Muscle of leg (tissue), 16 donors: ENCODE measurements at places on chromosomes 16 and 17. TPM values are rescaled to one million over a fixed set of nuclear protein-coding genes. Genes with fewer than 3 reads are reported as not detected.

Gene VASN
- 24.9 TPM for total RNA-seq

DNA sequence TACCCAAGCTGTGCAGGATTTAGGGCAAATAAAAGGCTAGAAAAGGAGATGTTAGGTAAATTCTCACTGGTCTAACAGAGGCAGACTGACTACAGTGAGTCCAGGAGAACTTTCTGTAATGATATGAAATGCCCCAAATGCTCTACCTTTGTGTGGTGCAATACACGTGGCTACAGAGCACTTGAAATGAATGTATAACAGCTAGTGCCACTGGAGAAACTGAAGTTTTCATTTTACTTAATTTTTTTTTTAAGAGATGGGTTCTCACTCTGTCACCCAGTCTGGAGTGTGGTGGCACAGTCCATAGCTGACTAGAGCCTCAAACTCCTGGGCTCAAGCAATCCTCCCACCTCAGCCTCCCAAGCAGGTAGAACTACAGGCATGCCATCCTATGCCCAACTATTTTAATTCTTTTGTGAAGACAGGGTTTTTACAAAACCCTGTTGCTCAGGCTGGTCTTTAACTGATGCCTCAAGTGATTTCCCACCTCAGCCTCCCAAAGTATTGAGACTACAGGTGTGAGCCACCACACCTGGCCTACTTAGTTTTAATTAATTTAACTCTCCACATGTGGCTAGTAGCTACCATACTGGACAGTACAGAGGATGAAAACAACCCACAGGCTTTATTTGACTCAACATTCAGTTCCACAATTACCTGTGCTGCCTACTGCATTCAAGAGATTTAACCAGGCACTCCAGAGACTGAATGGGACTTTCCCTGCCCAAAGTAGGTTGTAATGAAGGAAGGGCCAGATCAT is 84.8 kb upstream of the PLEKHM1 start:
- DNase-seq = no peak

GRCh38 chr17:81575836-81576235 is 23.7 kb upstream of the FAAP100 start:
- DNase-seq = no peak

GRCh38 chr16:78195797-78196196 is 96.3 kb downstream of the WWOX start:
- DNase-seq = no peak

DNA sequence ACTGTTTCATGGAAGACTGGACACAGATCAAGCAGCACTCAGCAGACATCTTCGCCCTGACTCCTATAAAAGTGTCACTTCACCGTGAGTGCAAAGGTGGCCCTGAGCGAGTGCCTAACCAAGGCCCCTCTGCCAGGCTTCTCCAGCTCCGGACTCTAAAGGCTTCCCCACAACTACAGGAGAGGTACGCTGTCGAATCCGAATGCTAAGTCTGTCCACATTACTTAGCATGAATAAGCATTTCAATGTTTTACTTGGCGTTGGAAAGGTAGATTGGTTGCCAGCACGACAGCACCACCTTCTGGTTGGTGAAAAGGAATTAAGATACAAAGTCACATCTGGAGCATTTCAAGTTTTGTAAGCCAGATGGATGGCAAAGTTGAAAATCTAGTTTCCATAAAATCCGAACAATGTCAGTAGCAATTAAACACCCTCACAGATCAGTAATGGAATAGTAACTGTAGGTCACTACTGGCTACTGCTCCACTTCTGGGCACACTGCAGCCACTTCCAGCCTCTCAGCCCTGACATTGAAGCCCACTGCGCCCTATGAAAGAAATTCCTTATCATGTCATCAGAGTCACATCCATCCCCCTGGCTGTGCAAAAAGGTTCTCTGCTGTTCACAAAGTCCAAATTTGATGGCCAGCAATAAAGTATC is 100.9 kb downstream of the PARN start:
- DNase-seq = peak; percentile 94

- peak; percentile 34 for DNase-seq
Measured at GRCh38 chr17:21282231-21282630, 2.3 kb upstream of the MAP2K3 start.

Gene GPR179
- total RNA-seq = 0.22 TPM

GRCh38 chr16:66551348-66551759 is 1.0 kb upstream of the CKLF start:
- DNase-seq = peak; percentile 78

DNA sequence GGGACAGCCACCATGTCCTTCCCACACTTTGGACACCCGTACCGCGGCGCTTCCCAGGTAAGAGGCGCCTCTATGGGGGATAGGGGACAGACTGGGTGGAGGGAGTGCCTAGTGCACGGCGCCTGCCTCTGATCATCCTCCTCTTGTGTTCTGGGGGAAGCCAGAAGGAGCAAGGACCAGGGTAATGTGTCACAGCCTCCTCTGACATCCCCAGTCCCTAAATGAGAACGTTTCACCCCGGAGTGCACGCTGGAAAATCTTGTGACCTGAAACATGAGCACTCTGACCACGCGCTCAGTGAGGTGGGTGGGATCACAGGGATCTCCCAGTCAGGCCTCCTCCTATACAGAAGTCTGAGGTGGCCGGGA is 1.1 kb downstream of the IRX6 start:
- peak; percentile 15 for DNase-seq

GRCh38 chr17:31580706-31581490 is 189.4 kb downstream of the RAB11FIP4 start:
- DNase-seq = peak; percentile 57

GRCh38 chr16:87006021-87006420 is 311.2 kb downstream of the C16orf95 start:
- DNase-seq = no peak

DNA sequence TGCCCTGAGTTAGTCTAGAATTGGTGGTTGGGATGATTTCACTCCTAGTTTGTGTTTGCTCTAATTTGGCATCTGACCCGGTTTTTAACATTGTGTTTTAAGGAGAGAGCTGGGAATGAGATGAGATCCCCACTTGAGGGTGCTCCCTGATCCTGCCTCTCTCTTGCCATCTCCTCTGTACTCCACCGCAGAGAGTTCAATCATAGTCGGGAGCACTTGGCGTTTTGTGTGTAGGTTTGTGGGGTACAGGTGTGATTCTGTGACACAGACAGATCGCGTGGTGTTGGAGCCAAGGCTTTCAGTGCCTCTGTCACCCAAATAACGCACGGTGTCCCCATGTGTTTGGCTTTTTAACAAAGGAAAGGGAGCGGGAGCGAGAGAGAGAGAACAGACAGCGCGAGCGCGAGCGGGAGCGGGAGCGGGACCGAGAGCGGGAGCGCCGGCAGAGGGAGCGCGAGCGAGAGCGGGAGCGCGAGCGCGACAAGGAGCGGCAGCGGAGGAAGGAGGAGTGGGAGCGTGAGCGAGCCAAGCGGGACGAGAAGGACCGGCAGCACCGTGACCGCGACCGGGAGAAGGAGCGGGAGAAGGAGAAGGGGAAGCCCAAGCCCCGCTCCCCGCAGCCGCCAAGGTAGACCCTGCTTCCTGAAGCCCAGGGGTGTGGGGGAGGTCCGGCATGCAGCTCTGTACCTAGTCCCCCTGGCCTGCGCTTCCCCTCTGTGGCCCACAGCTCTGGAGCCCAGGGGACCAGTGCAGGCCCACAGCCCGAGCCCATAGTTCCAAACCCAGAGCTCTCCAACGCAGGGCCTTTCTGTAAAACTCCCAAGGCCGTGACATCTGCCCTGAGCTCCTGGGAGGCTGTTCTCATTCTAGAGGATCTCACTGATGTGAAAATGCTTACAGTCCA is 27.2 kb upstream of the IL17C start:
- no peak for DNase-seq

- no peak for DNase-seq
Measured at GRCh38 chr16:64738321-64738960, 383.4 kb downstream of the CDH11 start.

Gene SUPT4H1
- total RNA-seq = 64.8 TPM

GRCh38 chr16:263182-263774 is 12.5 kb downstream of the RGS11 start:
- DNase-seq = no peak

DNA sequence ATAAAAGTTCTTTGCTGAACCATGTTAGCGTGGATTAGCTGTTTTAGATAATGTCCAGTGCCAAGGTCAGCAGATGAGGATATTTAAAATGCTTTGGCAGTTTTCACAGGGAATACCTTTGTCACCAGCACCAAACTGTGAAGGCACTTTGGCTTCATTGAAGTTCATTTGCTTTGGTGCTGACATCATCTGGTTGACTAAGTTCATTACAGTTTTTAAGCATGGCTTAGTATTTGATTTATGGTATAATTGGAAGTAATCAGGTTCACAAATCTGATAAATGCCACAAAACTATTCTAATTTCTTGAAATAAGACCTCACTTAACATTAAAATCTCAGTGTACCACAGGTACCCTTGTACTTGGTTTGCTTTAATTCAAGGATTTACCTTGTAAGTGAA is 4.3 kb downstream of the GID4 start:
- DNase-seq = no peak

Gene PRDM7
- not detected for total RNA-seq

Gene NPIPA5
- 12.4 TPM for total RNA-seq

Gene NPIPA2
- 0.31 TPM for total RNA-seq

- no peak for DNase-seq
Measured at GRCh38 chr16:15996432-15997109, 47.2 kb downstream of the ABCC1 start.

- DNase-seq = no peak
Measured at GRCh38 chr16:24837969-24838368, 7.8 kb upstream of the SLC5A11 start.

Gene KIFC3
- 13.8 TPM for total RNA-seq

DNA sequence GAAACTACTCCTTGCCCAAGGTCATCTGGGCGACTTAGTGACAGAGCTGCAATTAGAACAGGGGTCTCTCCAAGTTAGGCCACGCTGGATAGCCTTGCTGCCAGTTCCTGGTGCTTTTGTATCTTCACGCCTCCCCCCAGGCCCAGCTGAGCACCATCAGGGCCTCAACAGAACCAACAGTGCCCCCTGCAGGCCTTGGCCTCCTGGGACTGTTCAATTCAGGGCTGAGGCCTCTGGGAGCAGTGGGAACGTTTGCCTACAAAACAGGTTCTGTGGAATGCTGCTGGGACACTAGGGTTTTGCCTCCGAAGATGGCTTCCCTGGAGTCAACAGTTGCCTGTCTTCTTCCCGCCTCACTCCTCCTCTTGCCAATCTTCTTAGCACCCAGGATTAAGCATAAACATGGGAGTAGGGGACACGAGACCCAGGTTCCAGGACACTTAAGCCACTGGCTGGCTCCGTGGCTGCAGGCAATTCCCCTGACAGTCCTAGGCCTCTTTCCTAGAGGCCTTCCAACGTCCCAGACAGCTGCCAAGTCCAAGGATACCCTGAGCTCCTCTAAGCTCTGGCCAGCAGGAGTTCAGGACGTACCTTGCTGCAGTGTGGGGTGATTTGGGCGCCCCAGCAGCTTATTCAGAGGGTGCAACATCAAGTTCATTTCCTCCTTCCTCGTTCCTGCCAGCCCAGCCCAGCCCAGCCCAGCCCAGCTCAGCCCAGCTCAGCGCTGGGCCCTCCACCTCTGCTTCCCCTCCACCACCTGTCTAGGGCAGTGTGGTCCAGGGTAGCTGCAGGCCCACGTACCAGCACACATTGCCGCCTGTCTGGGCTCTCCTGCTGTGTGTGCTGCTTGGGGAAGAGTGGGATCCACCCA is 246.6 kb upstream of the RPL38 start:
- no peak for DNase-seq

DNA sequence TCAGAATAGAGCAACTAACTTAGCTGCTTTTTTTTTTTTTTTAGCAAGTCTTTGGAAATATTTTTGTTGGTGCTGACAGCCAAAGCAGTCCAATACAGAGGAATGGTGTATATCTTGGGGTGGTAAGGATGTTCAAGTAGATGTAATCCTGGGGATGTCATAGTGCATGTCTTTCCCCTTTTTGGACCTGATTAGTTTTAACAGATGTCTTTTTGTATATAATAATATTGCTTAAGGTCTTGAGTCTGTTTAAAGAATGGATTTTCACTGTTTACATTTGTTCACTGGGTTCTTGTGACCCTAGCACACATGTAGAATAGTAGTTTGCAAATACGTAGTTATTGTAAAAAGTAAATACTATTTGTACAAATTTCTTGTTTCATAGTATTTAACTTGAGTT is 7.9 kb downstream of the TAF15 start:
- DNase-seq = no peak

DNA sequence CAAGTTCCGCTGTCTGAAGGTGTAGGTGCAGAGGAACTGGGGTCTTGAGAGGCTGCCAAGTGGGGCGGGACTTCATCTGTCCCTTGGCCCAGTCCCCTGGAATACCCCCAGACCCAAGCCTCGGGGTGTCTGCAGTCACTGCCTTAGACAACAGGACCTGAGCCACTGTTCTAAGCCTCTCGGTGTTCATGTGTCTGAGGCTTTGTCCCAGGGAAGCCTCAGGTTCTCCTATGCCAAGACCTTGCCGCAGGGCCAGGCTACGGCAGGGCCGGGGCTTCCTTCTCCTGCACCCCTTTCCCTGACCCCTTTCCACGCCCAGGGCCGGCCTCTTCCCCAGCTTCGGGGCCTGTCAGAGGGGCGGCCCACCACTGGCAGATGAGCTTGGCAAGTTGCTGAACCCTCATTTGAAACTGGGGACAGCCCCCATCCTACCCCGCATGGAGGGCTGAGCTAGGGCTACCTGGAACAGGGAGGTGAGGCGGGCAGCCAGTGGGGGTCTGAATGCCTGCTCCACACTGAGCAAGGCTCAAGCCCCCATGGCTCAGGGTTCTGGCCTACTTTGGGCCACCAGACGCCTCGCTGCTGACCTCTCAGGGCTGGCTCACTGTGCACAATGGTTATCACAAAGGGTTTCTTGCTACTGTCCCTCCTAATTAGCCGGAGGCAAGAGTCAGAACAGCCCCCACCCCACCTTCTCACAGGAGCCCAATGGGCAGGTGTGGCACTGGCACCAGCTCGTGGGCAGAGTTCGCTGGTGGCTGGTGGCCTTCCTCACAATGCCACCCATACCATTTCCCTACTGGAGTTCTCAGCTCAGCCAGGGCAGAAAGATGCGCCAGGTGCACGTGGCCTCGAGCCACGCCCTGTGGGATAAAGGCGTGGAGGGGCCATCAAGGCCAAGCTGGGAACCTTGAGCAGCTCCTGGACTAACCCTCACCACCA is 7.1 kb downstream of the LITAFD start:
- no peak for DNase-seq

DNA sequence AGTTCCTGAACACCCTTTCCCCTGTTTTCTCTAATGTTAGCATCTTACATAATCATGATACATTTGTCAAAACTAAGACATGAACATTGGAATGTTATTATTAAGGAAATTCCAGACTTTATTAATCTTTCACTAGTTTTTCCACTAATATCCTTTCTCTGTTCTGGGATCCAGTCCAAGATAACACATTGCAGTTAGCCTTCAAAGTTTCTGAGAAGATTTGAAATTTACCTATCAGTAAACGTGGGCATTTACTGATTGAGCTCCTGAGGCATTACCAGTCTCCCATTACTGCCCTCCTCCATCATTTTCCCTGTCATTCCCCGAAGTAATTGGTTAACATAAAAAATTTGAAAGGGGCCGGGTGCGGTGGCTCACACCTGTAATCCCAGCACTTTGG is 5.7 kb upstream of the CD300LG start:
- DNase-seq = no peak

- peak; percentile 96 for DNase-seq
Measured at GRCh38 chr17:78925662-78926555, 722 bp upstream of the TIMP2 start.

GRCh38 chr17:31918701-31919128 is 17.2 kb upstream of the UTP6 start:
- no peak for DNase-seq

Gene FOXN1
- total RNA-seq = not detected

Gene SOX9
- total RNA-seq = 2.8 TPM
